Activated CD4-positive, alpha-beta T cell treated with anti-CD3 and anti-CD28 coated beads, Interleukin-2, amount 10 ng/mL, durations not matched to agents 24 days and 14 days (primary cell): ENCODE measurements at places on chromosomes 13 and 19. TPM values are rescaled to one million over a fixed set of nuclear protein-coding genes. Genes with fewer than 3 reads are reported as not detected.
A peak's percentile ranks its signal among the peaks of the same experiment; 100 is the strongest.

DNA sequence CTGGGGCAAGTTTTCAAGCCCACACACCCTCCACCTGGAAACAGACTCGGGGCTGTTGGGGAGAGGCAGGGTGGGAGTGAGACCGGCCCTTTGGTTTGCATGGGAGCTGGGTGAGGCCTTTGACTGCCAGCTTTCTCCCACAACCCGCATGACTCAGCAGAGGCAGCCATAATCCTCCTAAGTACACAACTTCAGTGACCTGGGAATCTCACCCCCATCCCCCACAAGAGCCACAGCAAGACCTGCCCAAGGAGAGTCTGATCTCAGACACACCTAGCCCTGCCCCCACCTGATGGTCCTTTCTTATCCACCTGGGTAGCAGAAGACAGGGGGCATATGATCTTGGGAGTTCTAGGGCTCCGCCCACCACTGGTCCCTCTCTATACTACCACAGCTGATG lies 1615.4 kb downstream of the EFNB2 start:
- no peak for DNase-seq

DNA sequence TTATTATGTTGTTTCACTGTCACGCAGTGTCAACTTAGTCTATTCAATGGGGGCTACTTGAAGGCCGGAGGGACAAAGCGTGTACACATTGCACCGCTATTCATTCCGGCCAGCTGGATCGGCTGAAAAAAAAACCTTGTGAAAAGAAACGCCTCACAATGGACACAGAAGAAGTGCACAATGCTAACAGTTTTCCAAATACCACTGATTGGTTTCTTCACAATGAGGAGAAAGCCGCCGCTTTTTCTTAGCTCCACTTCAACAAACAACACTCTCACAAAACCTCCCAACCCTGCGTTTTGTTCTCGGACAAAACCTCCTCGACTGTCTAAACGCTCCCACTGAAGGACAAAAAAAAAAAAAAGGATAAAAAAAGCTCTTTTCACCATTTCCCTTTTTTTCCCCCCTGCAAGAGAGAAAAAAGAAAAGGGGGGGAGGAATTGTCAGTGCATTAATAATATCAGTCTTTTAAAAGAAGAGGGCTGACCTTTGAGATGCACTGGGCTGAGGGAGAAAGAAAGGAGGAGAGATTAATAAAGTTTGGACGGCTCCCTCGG lies 5.4 kb downstream of the SOX21 start:
- no peak for DNase-seq

DNA sequence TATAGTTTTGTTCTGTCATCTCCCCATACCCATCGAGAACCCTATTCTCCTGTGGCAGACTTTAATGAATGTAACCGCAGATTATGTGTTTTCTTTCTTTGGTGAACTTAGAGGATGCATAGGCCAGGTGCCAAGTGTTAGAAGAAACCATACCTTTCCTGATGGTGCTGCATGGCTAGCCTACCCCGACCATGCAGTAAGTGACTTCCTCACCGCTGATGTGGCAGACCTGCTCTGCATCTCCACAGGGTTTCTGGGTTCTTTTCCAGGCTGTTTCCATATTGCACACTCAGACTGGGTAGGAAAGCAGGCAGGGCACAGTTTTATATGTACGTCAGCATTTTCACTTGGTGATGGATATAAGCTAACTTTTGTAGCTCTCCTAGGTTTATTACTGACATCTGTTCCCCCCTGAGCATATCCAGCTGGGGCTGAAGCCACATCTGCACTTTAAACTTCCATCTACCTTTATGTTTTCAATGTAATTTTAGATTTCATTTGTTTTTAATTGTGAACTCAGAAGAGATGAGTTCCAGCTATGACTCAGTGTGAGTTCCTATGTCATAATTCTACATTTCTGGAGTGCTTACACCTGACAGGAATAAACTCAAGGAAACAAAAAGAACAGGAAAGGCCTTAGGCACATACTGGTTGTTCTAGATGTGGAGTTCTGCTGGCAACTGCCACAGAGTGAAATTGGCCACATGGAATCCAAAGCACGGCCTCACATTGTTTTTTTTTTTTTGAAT lies 42.3 kb downstream of the LRCH1 start:
- DNase-seq, result no peak

DNA sequence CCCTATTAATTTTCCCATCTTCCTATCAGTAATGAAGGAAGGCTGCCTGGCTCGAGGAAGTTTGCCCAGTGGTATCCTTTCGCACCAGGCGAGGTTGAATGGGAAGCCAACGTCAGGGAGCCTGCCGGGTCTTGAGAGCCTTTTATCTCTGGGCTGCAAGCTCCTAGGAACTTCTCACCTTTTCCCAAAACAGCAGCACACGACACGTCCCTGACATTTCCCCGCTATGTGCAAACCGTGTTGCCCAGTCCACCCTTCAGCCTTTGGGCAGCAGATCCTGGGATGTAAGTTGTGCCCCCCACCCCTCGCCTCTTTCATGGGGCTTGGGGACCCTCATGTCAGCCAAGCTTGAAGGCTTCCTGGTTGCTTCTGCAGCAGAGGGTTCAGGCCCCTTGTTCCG lies 179.1 kb downstream of the ZNF536 start:
- DNase-seq, result no peak

DNA sequence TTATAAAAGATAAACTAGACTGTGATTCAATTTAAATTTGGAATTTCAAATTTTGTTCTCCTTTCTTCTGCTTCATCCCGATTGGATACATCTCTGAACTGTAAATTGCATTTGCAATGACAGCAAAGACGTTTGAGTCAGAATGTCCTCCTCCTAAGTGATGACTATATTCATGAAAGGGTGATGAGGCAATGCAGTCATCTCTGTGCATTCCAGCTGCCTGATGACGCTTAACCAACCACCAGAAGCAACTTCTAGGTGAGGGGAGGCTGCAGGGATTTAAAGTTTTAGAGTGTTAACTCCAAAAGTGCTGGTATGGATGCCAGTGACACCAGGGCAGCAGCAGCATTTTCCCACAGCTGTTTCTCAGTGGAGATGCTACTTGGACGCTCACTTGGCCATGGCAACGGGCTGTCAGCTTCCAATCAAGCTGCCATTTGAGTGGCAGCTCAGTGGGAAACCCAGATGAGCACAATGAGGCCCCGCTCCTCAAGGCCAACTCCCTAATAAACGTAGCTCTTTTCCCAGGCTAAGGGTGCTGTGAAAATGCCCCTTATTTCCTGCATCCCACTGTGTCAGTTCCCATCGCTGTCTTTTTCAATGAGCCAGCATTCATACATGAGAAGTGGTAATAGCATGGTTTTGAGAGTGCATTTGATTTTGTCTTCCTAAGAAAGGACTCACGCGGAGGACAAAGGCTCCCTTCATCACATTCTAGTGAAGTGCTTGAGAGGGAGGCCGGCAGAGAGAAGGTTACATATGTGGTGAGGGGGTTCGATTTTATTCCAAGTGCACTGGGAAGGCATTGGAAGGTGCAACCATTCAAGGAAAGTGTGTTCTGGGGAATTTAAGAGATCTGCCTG lies 45.2 kb upstream of the AMER2 start:
- DNase-seq, result no peak

GRCh38 chr13:22432690-22433089 lies 748.1 kb upstream of the SGCG start:
- no peak for DNase-seq

GRCh38 chr13:50437252-50437651 lies 406.2 kb downstream of the DLEU7 start:
- peak; percentile 30 for DNase-seq

- no peak for DNase-seq
These were observed 46.0 kb downstream of the USP12 start for GRCh38 chr13:27125357-27126282.

DNA sequence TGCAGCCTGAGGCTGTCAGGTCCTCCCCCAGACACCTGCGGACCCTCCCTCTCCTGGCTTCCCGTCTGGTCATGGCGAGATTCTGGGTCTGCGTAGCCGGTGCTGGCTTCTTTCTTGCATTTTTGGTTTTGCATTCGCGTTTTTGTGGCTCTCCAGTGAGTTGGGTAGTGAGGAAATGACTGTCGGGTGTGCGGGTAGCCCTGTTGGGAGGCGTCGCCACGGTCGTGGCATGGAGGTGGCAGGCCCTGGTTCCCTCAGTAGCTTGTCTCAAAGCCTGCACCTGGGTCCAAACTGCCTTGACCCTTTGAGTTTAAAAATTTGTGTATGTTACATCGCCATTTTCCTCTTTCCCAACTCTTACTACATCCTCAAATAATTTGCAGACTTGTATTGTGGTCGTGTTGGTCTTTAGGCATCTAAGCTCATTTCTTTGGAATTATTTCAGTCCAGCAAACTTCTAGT lies 344 bp downstream of the NHLRC3 start:
- peak; percentile 89 for DNase-seq

DNA sequence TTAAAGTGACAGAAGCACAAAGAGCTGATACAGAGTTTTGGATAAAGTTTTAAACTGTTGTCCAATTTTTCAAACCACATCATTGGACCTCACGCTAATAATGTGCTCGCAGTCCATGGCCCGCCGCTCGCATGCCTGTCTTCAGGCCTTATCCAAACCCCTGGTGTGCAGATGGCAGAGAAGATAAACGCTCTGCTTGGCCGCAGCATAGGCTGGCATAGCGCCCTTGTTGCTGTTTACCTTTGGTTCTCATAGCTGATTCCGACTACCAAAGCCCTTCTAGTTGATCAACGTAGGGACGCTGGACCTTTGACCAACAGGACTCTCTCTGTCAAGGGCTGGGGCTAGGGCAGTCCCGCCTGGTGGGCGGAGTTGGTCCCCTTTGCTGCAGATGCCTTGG lies 23.5 kb upstream of the QTRT1 start:
- DNase-seq, result no peak

DNA sequence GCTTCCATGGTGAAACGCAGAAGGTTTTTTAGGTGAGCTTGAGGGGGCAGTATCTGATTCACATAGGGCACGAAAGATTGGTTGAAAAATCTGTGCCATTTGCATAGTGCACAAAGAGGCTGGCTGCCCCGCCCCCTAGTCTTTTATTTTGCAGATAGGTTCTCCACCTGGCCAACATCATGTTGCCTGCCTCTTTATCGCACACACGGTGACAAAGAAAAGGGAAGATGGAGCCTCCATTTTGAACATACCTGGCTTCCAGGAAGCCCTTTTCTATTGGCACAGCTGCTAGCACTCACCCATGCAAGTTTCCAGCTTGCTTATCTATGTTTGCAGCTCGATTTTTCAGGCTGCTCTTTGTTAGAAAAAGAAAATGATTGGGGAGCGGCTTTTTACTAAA lies 316.2 kb upstream of the KLHL1 start:
- DNase-seq, result no peak

Gene KIR2DL3
- 0.12 TPM in 1 of 2 replicates, not detected in the other for total RNA-seq

Gene EPSTI1
- total RNA-seq, result 16.2 and 16.5 TPM in 2 replicates

Gene CGB8
- not detected in 2 replicates for total RNA-seq

Gene ZNF628
- 8.8 and 10.0 TPM in 2 replicates for total RNA-seq
